ENCODE measurements at places on chromosomes 13 and 19.

- DNase-seq: no peak
These were observed 31.5 kb downstream of the KLF5 start for GRCh38 chr13:73090116-73090822.

DNA sequence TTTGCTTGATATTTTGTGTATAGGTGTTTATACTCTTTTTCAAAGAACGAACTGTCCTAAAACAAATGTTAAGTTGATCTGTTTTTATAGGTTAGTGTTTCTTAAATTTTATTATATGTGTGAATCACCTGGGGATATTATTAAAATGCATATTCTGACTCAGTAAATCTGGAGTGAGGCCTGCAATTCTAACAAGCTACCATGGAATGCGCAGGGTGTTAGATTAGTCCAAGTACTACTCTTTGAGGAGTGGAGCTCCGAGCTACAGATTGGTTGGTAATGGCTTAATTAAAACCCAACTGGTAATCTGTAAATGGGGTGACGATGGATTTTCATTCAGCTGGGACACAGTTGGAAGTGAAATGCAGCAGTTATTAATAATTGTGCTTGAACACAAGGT, 214.1 kb upstream of the UFM1 start:
- no peak for DNase-seq

DNA sequence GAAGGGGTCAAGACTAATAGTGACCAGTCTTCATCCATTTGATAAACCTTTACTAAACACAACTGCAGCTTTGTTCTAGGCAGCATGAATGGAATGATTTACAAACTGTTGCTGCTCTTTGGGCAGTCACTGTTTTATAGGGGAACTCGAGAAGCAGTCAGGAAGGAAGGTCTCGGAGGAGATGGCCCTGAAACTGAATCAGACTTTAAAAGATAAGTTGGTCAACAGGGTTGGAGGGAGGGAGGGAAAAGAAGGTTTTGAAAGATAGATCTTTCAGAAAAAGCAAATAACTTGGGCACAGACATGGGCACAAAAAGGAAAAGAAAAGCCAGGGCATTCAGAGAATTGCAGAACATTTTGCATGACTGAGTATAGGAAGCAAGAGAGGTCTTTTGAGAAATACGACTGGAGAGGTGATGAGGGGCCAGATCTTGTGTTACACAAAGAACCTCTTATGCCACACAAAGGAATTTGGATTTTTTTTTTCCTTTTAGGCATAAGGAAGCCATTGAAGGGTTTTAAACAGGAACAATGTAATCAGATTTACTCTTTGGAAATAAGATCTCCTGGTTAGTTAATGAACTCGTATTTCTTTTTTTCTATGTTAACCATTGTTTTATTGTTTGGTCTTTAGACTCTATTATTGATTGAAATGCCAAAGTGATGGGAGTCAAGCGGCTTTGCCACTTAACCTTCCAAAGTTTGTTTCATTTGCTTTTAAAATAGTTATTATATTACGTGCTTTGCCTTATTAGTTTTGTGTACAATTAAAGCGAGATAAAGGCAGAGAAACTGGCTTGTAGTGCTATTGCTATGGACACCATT, 37.5 kb upstream of the SACS start:
- no peak for DNase-seq

GRCh38 chr19:55082020-55082851, 6.6 kb downstream of the EPS8L1 start:
- peak; percentile 53 for DNase-seq
